Foreskin keratinocyte (primary cell): ENCODE measurements at places on chromosomes 7 and 10. TPM values are rescaled to one million over a fixed set of nuclear protein-coding genes. Genes with fewer than 3 reads are reported as not detected.

NUP42 gene
- total RNA-seq: 27.8 TPM in 2 replicates

MTURN gene
- total RNA-seq: 9.5 and 11.1 TPM in 2 replicates

GRM3 gene
- not detected in 2 replicates for total RNA-seq

CALHM3 gene
- not detected in 2 replicates for total RNA-seq

GNAT3 gene
- total RNA-seq: not detected in 2 replicates

KCNH2 gene
- total RNA-seq: not detected in 2 replicates

HKDC1 gene
- 0.48 and 0.71 TPM in 2 replicates for total RNA-seq

CDK1 gene
- total RNA-seq: 88.8 and 105 TPM in 2 replicates

PLEKHS1 gene
- total RNA-seq: not detected in 2 replicates

NRG3 gene
- total RNA-seq: not detected in 2 replicates

UPK3BL1 gene
- 10.6 and 21.7 TPM in 2 replicates for total RNA-seq

TRPV5 gene
- total RNA-seq: not detected in 2 replicates

DENND11 gene
- 4.9 and 5.4 TPM in 2 replicates for total RNA-seq

HTR5A gene
- total RNA-seq: not detected in 2 replicates

CRCP gene
- 24.1 and 25.3 TPM in 2 replicates for total RNA-seq

ATOH7 gene
- 0.07 TPM in 1 of 2 replicates, not detected in the other for total RNA-seq

CCT6A gene
- total RNA-seq: 253 and 295 TPM in 2 replicates

ADK gene
- 96.5 and 111 TPM in 2 replicates for total RNA-seq

OPN1SW gene
- total RNA-seq: not detected in 2 replicates

LGI1 gene
- not detected in 2 replicates for total RNA-seq

LIPN gene
- not detected in 2 replicates for total RNA-seq

FZD8 gene
- 7.0 and 8.6 TPM in 2 replicates for total RNA-seq
